ENCODE measurements at places on chromosomes 5 and 9. TPM values are rescaled to one million over a fixed set of nuclear protein-coding genes. Genes with fewer than 3 reads are reported as not detected.

Gene SPATA31E1
- total RNA-seq, result 0.08 TPM

DNA sequence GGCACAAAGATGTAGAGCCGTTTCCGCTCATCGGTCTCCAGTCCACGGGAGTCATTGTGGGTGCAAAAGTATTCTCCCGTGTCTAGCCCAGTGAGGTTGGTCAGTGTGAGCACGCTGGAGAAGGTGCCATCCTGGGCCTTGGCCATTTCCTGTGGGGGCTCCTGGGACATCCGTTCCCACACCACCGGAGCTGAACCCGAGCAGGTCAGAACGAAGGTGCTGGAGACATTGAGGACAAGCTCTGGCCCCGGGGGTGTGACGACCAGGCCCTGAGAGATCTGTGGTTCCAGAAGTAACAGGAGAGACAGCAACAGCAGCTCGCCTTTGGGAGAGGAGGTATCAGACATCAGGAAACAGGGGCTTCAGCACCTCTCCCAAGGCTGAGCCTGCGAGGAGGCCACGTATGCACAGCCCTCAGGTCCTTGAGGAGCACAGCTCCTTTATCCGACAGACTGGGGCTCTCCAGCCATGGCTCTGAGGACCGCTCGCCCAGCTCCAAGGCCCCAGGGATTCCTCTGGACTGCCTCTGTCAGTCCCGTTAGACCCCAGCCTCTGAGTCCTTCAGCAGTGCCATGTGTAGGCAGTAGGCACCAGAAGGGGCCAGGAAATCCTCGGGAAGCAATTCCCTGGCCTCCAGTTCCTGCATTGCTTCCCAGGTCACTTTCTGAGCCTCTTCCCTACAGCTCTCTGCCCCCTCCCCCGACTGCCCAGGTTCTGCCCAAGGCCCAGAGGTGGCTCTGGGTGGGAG, 19.9 kb downstream of the PDGFRB start:
- no peak overlapping the region for H3K27ac ChIP-seq
- no peaks in the 10 kb centered on the region for H3K27me3 ChIP-seq
- DNase-seq, result no peak
- no peak overlapping the region for H3K4me3 ChIP-seq

- H3K36me3 ChIP-seq, result no peaks in the 10 kb centered on the region
- DNase-seq, result no peak
- peaks cover 6% of the 10 kb centered on the region for H3K4me1 ChIP-seq
- no peak overlapping the region for H3K4me3 ChIP-seq
- no peak overlapping the region for H3K27ac ChIP-seq
Measured at GRCh38 chr9:127457191-127457878, 6.0 kb downstream of the LRSAM1 start.

GRCh38 chr9:35859990-35860339, 10.2 kb downstream of the OR13J1 start:
- H3K27me3 ChIP-seq, result peaks cover 4% of the 10 kb centered on the region
- H3K36me3 ChIP-seq, result no peaks in the 10 kb centered on the region
- no peak overlapping the region for H3K27ac ChIP-seq
- DNase-seq, result no peak
- H3K4me3 ChIP-seq, result no peak overlapping the region

- peak; percentile 58 for DNase-seq
- H3K27ac ChIP-seq, result peak overlapping the region; percentile 71
- H3K36me3 ChIP-seq, result no peaks in the 10 kb centered on the region
Measured at GRCh38 chr5:31221001-31221400, 27.5 kb downstream of the CDH6 start.
